A549 treated with DMSO at 1 μM for 4 hours (cell line): ENCODE measurements at places on chromosomes 7 and 10. TPM values are rescaled to one million over a fixed set of nuclear protein-coding genes. Genes with fewer than 3 reads are reported as not detected.

OTUD1 gene
- 3.3 to 5.4 TPM (median 4.2 TPM) in 5 replicates for total RNA-seq

TAS2R5 gene
- 0.37 to 0.81 TPM (median 0.46 TPM) in 4 of 5 replicates, not detected in the other for total RNA-seq

COL13A1 gene
- 0.16 to 0.62 TPM (median 0.33 TPM) in 5 replicates for total RNA-seq

DRGX gene
- total RNA-seq = 0.03 to 0.07 TPM (median 0.06 TPM) in 3 of 5 replicates, not detected in the others

FGL2 gene
- total RNA-seq = not detected in 5 replicates

BMPER gene
- total RNA-seq = 6.8 to 8.9 TPM (median 7.6 TPM) in 5 replicates

EPHA1 gene
- total RNA-seq = 0.27 TPM in 1 of 5 replicates, not detected in the others

CFTR gene
- total RNA-seq = 0.31 TPM in 1 of 5 replicates, not detected in the others
